ENCODE measurements at places on chromosomes 12 and 14. TPM values are rescaled to one million over a fixed set of nuclear protein-coding genes. Genes with fewer than 3 reads are reported as not detected.

LIN7A gene
- total RNA-seq, result 0.76 TPM

HPD gene
- 0.19 TPM for total RNA-seq

TAS2R7 gene
- total RNA-seq, result not detected

NPAS3 gene
- total RNA-seq, result 1.2 TPM

PDE3A gene
- total RNA-seq, result 1.1 TPM

GRCh38 chr12:47014474-47014873, 64.9 kb upstream of the PCED1B start:
- H3K27me3 ChIP-seq, result no peaks in the 10 kb centered on the region
- no peaks in the 10 kb centered on the region for H3K4me1 ChIP-seq
- H3K27ac ChIP-seq, result no peak overlapping the region
- H3K36me3 ChIP-seq, result no peaks in the 10 kb centered on the region

DNA sequence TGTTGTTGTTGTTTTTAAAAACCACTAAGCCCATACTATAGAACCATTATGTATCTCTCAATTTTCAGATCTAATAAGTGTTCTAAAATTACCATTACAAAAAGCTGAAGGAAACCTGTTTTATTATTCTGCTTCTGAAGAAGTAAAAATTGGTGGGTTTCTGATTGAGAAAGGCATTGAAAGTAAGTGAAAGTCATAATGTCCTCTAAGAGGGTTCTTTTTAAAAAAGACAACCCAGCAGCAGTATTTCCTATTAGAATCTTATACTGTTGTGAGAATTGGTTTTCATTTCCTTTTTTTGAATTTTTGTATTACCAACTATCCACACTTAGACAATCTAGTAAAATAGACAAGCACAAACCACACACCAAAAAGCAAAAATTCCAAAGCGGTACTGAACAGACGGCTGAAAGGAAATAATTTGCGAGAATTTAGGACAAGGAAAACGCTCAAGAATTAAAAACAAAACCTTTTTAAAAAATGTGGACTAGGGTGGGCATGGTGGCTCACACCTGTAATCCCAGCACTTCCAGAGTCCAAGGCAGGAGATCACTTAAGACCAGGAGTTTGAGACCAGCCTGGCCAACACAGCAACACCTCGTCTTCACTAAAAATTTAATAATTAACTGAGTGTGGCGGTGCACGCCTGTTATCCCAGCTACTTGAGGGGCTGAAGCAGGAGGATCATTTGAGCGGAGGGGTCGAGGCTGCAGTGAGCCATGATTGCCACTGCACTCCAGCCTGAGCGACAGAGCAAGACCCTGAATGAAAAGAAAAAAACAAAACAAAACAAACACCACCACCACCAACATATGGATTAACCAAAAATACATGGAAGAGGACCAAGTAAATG, 66.7 kb upstream of the AP4S1 start:
- H3K4me3 ChIP-seq, result no peak overlapping the region
- no peaks in the 10 kb centered on the region for H3K36me3 ChIP-seq

DNA sequence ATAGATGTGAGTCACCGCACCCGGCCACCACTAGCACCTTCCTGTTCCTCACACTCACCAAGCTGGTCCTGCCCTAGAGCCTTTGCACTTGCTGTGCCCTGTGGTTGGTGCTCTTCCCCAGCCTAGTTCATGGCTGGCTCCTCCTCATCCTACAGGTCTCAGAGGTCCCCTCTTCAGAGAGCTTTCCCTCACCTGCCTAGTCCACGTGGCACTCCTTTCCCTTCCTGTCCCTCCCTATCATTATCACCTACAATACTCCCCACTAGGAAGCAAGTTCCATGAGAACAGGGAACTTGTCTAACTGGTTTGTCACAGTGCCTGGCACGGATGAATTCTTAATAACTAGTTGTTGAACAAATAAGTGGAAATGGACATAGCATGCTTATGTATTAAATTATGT, 24.0 kb upstream of the TMED10 start:
- no peak for DNase-seq
- no peak overlapping the region for H3K4me3 ChIP-seq
- H3K36me3 ChIP-seq, result no peaks in the 10 kb centered on the region
- no peaks in the 10 kb centered on the region for H3K27me3 ChIP-seq
- H3K27ac ChIP-seq, result no peak overlapping the region
- H3K4me1 ChIP-seq, result peaks cover 2% of the 10 kb centered on the region

DNA sequence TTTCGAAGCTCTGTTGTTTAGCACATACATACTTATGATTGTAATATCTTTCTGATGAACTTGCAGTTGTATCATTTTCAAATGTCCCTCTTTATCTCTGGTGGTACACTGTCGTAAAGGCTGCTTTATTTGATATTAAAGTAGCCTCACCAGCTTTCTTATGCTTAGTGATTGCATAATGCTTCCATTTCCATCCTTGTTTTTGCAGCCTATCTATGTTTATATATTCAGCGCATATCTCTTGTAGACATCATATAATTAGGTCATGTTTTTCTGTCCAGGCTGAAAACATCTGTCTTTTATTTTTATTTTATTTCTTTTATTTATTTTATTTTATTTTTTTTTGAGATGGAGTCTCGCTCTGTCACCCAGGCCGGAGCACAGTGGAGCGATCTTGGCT, 34.6 kb downstream of the ACAD10 start:
- H3K27ac ChIP-seq, result no peak overlapping the region
- DNase-seq, result no peak
- H3K36me3 ChIP-seq, result peaks cover 22% of the 10 kb centered on the region
- no peaks in the 10 kb centered on the region for H3K27me3 ChIP-seq
- H3K4me3 ChIP-seq, result no peak overlapping the region
- H3K4me1 ChIP-seq, result no peaks in the 10 kb centered on the region

- H3K27me3 ChIP-seq, result no peaks in the 10 kb centered on the region
- no peaks in the 10 kb centered on the region for H3K4me1 ChIP-seq
- H3K36me3 ChIP-seq, result no peaks in the 10 kb centered on the region
- DNase-seq, result no peak
Observed at GRCh38 chr14:105340821-105341733, 26.5 kb downstream of the PACS2 start.

DNA sequence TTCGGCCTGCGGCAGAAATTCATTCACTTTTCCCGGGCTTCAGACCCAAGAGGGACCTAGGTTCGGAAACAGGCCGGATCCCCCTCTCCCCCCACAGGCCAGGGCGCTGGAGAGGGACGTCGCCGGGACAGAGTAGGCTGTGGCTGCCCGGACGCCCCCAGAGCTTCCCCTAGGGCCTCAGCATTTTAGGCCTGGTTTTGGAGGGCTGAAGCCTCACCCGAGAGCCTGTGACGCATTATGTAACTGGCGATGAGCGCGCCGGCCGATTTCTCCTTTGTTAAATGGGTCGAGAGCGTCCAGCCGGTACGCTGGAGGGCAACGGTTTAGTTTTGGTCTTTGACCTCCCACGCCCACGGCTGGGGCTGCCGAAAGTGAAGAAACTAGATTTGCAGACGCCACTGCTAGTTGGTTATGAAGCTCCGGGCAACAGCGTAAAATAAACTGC, 657 bp downstream of the PEBP1 start:
- DNase-seq, result no peak
- no peaks in the 10 kb centered on the region for H3K27me3 ChIP-seq
- H3K4me1 ChIP-seq, result peaks cover 9% of the 10 kb centered on the region
- H3K4me3 ChIP-seq, result peak overlapping the region; percentile 60
- no peak overlapping the region for H3K27ac ChIP-seq
- peaks cover 16% of the 10 kb centered on the region for H3K36me3 ChIP-seq

DNA sequence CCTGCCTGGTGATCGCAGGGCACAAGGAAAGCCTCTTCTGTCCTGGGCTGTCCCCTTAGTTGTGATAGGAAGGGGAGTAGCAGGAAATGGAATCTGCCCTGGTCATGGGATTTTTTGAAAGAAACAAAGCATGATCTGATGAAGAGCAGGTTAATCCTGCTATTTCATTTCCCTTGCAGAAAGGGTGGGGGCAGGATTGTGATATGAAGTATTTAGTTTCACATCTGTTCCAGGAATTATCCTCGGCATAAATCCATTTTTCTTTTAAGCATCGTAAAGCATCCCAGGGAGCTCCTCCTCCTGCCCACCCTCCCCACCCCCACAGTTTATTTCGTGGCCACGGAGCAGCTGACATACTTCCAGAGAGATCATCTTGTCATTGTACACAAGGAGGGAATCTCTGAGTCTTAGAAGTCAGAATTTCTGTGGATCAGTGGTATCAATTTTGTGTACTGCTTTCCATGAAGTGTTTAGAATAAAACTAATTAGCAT, 53.1 kb downstream of the TGFB3 start:
- H3K27me3 ChIP-seq, result no peaks in the 10 kb centered on the region
- DNase-seq, result no peak
- no peak overlapping the region for H3K4me3 ChIP-seq
- no peaks in the 10 kb centered on the region for H3K36me3 ChIP-seq

DNA sequence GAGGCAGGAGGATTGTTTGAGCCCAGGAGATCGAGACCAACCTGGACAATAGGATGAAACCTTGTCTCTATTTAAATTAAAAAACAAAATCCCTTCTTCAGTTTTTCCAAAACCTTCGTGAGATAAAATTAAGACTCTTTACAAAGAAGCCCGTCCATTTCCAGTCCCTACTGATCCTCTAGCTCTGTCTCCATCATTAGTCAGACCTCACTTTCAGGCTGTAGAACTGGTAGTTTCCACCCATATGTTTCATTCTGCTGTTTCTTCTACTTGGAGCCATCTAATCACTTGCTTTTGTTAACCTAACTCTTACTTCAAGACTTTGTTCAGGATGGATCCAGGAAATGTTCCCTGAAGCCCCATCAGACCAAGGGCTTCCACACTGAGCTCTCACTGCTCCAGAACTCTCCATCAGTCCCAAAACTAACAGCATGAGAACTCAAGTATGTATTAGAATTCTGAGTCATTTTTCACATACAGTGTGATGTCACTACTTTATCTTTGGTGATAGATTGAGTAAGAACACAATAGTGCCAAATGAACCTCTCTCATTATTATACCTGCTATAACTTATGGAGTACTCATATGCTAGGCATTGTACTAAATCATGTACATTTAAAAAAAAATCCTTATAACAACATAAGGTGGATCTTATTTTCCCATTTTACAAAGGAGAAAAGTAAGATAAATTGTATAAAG, 90.8 kb downstream of the PRICKLE1 start:
- no peaks in the 10 kb centered on the region for H3K36me3 ChIP-seq
- H3K4me3 ChIP-seq, result no peak overlapping the region

DNA sequence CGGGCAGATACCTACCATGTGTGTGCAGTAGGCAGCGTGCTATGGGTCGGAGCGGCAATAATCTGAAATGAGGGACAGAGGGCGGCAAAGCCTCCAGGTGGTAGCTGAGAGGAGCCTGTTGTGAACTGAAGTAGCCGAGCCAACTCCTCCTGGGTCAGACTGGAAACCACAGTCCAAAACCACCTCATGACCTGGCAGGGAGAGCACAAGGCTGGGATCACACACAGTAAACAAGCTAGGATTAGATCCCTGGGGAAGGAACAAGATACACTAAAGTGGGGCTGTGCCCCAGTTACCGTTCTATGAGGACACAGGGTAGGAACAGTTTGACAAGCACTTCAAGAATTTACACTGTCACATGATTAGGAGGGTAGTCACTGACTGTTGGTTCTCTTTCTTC, 49.0 kb downstream of the AREL1 start:
- no peak for DNase-seq
- H3K27ac ChIP-seq, result no peak overlapping the region
- peaks cover 51% of the 10 kb centered on the region for H3K36me3 ChIP-seq
- H3K4me3 ChIP-seq, result no peak overlapping the region

DNA sequence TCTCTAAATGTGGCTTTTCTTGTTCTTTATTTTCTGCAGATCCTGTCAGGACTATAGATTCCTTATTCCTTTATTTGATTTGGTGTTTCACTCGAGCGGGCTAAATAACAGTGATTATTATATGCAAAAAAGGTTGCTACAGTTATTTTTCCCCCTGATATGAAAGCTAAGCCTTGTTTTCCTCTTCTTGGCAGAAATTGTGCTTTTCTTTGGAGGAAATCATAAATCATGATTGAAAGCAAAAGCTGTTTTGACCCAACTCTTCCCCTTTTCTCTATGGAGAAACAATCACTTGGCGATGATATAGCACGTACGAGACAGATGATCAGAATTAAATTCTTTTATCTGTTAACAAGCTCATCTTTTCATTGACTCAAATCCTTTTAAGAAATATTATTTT, 31.4 kb downstream of the PPFIBP1 start:
- DNase-seq, result no peak
- H3K4me3 ChIP-seq, result no peak overlapping the region
- H3K4me1 ChIP-seq, result peaks cover 7% of the 10 kb centered on the region
- H3K36me3 ChIP-seq, result no peaks in the 10 kb centered on the region
- no peak overlapping the region for H3K27ac ChIP-seq

DNA sequence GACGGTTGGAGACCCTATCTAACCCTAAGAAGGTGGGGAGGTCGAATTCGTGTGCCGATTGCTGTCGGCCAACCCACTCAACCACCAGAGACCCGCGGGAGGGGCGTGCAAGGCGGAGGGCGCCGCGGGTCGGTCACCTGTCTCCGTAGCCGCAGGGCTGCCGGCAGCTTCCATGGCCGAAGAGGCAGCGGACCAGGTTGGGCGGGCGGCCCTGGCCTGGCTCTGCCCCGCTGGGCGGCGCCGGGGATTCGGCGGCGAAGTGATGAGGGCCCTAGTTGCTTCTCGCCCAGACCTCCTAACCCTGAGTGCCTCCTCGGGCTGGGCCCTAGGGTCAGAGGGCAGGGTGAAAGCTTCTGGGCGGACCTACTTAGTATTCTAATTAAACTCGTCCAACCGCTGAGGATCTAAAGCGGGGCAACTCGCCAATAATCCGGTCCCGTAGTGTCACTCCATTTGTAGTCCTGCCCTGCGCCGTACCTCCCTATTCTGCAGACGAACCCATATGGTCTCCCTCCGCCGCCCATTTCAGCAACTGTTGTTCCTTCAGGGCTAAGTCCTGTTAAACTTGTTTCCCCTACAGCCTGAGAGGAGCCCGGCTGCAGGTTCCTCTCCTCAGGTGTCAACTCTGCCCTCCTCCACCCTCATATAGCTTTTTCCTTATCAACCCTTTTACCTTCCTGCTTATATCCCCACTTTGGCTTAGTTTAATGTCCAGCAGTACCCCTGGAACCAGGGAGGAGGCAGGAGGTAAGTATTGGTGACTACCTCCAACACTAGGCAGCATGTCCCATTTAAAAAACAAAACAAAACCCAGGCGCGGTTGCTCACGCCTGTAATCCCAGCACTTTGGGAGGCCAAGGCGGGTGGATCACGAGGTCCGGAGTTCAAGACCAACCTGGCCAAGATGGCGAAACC, at the start of gene PYM1:
TSS of gene PYM1 (minus strand) at position 307 of the 915 bp plus-strand sequence. CDS start at position 174, 133 bp downstream.
- peak within 1 kb of the TSS; percentile 92 for H3K4me3 ChIP-seq
- H3K27me3 ChIP-seq, result no peaks in the 10 kb centered on the region
- peak within 1 kb of the TSS; percentile 99 for H3K27ac ChIP-seq

GRCh38 chr12:23055004-23055403, 430.0 kb downstream of the ETNK1 start:
- H3K36me3 ChIP-seq, result no peaks in the 10 kb centered on the region
- H3K27me3 ChIP-seq, result no peaks in the 10 kb centered on the region
- DNase-seq, result no peak
- H3K4me3 ChIP-seq, result no peak overlapping the region
- no peak overlapping the region for H3K27ac ChIP-seq

- no peaks in the 10 kb centered on the region for H3K4me1 ChIP-seq
- no peak overlapping the region for H3K4me3 ChIP-seq
- DNase-seq, result no peak
- no peak overlapping the region for H3K27ac ChIP-seq
- H3K27me3 ChIP-seq, result no peaks in the 10 kb centered on the region
Observed at GRCh38 chr12:28242129-28242495, 51.9 kb downstream of the CCDC91 start.

- H3K4me3 ChIP-seq, result no peak overlapping the region
- no peaks in the 10 kb centered on the region for H3K4me1 ChIP-seq
- H3K27me3 ChIP-seq, result no peaks in the 10 kb centered on the region
- no peaks in the 10 kb centered on the region for H3K36me3 ChIP-seq
- H3K27ac ChIP-seq, result no peak overlapping the region
Observed at GRCh38 chr12:9449181-9449580, 158.5 kb downstream of the KLRB1 start.
